Gastrocnemius medialis (tissue), 4 donors: ENCODE measurements at places on chromosomes 13 and 19. TPM values are rescaled to one million over a fixed set of nuclear protein-coding genes. Genes with fewer than 3 reads are reported as not detected.

The MBD3L2 gene
- not detected for total RNA-seq

The CELF5 gene
- total RNA-seq = not detected

The ZNF571 gene
- 2.5 TPM for total RNA-seq

The TPTE2 gene
- not detected for total RNA-seq

The EXOC3L2 gene
- not detected for total RNA-seq

The RAB3A gene
- not detected for total RNA-seq

The ADGRL1 gene
- total RNA-seq = 3.5 TPM

The IQCN gene
- total RNA-seq = 0.49 TPM

The CFD gene
- 153 TPM for total RNA-seq

The ZNF578 gene
- 0.33 TPM for total RNA-seq

The MBD3L2B gene
- not detected for total RNA-seq

The SLC35E1 gene
- total RNA-seq = 24.1 TPM

The EVI5L gene
- total RNA-seq = 17.7 TPM

The PRSS57 gene
- total RNA-seq = not detected

The OR7A5 gene
- not detected for total RNA-seq

The ZFR2 gene
- not detected for total RNA-seq

The KLK5 gene
- total RNA-seq = not detected

The SMAD9 gene
- total RNA-seq = 3.7 TPM

The ZNF723 gene
- total RNA-seq = not detected

The GEMIN7 gene
- 26.3 TPM for total RNA-seq

The C1QTNF9 gene
- 2.1 TPM for total RNA-seq

The C19orf85 gene
- total RNA-seq = not detected

The SCN1B gene
- total RNA-seq = 469 TPM

The CCDC8 gene
- total RNA-seq = 0.63 TPM

The SIGLEC10 gene
- total RNA-seq = 0.87 TPM

The ATP4B gene
- not detected for total RNA-seq

The TMEM238 gene
- 1.5 TPM for total RNA-seq

The SIGLEC8 gene
- not detected for total RNA-seq

The FRY gene
- total RNA-seq = 48.3 TPM

The KIR3DL2 gene
- total RNA-seq = not detected

The CYSLTR2 gene
- not detected for total RNA-seq

The ACP7 gene
- total RNA-seq = not detected

The EPSTI1 gene
- total RNA-seq = 0.87 TPM

The IGFL3 gene
- total RNA-seq = not detected

The ALG5 gene
- total RNA-seq = 9.8 TPM

The SYMPK gene
- total RNA-seq = 42.1 TPM

The DLEU7 gene
- not detected for total RNA-seq

The RGL3 gene
- total RNA-seq = 7.0 TPM

The NLRP5 gene
- total RNA-seq = not detected

The HIPK4 gene
- not detected for total RNA-seq

The SLC46A3 gene
- 9.1 TPM for total RNA-seq

The KLF1 gene
- not detected for total RNA-seq

The SPRED3 gene
- 2.6 TPM for total RNA-seq

The LGALS4 gene
- total RNA-seq = not detected

The CEACAM8 gene
- total RNA-seq = not detected

The TNNT1 gene
- 2,342 TPM for total RNA-seq

The SBSN gene
- total RNA-seq = not detected

The COMP gene
- total RNA-seq = not detected

The PRR19 gene
- not detected for total RNA-seq

The IRGC gene
- not detected for total RNA-seq

The LGI4 gene
- 31.5 TPM for total RNA-seq

The MEIS3 gene
- total RNA-seq = 5.4 TPM

The CYP2A6 gene
- total RNA-seq = not detected

The LIM2 gene
- not detected for total RNA-seq
